Regular cardiac myocyte (primary cell): ENCODE measurements at places on chromosomes 12 and 14. TPM values are rescaled to one million over a fixed set of nuclear protein-coding genes. Genes with fewer than 3 reads are reported as not detected.

Gene KERA
- total RNA-seq = not detected in 2 replicates

Gene ACOT6
- 0.28 TPM in 1 of 2 replicates, not detected in the other for total RNA-seq

Gene TMPRSS12
- total RNA-seq = not detected in 2 replicates

Gene KRT80
- 0.38 and 1.1 TPM in 2 replicates for total RNA-seq

Gene SDR9C7
- not detected in 2 replicates for total RNA-seq

Gene COPS7A
- 87.9 and 100 TPM in 2 replicates for total RNA-seq

Gene USP44
- total RNA-seq = 0.58 and 1.1 TPM in 2 replicates

Gene POTEG
- not detected in 2 replicates for total RNA-seq

Gene MON2
- 32.8 and 45.7 TPM in 2 replicates for total RNA-seq

Gene LMNTD1
- total RNA-seq = 0.38 TPM in 1 of 2 replicates, not detected in the other
